ENCODE measurements at places on chromosomes 5 and 9.

- DNase-seq = no peak
Measured at GRCh38 chr9:89497257-89497963, 503 bp downstream of the SEMA4D start.

DNA sequence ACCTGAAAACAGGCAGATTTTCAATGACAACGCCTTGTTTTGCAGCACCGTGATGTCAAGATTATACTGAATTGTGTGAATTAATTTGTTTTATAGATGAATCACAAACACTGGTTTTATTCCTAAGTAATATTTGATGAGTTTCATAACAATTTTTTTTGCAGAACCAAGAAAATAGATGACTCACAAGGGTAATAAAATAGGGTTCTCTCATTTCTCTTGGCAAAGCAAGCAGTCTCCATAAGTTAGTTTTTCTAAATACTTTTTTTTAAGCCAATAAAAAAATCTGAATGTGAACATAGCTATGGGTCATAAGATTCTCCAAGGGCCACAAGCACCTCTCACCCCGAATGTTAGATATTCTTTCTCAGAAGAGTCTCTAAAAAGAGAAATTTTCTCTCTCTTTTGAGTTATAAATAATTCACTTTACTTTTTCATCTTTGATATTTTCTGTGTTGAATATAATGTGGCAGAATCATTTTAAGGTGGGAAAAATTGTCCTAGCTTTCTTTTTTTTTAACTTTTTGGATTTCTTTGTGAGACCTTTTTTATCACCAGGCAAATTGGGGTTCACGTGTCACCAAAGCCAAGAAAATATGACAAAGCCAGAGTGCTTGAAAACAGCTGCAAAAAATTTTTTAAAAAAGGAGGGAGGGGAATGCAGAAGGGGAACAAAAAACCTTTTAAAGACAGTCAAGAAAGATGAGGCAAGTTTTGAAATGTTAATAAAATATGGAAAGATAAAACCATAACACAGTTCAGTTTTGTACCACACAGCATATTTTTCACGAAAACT lies 174.6 kb upstream of the DAPK1 start:
- no peak for DNase-seq

DNA sequence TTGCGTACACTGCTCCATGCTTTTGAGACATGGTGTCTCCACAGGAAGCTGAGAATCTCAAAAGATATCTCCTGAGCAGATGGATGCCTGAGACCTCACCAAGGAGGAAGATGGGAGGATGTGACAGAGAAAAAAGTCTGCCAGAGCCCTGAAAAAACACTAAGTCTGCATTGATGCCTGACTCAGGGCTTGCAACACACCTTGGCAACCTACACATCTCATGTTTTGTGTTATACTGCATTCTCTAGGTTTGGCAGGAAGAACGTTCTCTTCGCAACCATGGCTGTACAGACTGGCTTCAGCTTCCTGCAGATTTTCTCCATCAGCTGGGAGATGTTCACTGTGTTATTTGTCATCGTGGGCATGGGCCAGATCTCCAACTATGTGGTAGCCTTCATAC lies 19.2 kb downstream of the SLC22A4 start:
- DNase-seq = no peak

GRCh38 chr5:172943283-172943841 lies 15.9 kb upstream of the RPL26L1 start:
- peak; percentile 61 for DNase-seq

GRCh38 chr9:136881691-136882108 lies 4.6 kb upstream of the TRAF2 start:
- no peak for DNase-seq

DNA sequence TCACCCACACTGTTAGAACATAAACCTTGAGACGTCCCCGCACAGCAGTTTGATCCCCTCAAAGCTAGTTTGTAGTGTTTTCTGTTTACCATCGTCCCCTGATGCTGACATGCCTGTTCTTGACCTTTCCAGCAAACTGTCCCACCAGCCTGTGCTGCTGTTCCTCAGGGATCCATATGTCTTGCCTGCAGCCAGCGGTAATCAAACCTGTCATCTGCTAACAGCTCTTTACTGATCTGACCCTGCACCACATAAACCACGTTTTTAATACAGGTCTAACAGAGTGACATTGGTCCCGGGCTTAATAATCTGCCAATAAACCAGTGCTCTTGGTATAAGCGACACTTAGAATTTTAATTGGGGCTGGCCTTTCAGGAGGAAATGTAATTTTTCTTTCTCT lies 34.7 kb downstream of the PPIC start:
- no peak for DNase-seq

DNA sequence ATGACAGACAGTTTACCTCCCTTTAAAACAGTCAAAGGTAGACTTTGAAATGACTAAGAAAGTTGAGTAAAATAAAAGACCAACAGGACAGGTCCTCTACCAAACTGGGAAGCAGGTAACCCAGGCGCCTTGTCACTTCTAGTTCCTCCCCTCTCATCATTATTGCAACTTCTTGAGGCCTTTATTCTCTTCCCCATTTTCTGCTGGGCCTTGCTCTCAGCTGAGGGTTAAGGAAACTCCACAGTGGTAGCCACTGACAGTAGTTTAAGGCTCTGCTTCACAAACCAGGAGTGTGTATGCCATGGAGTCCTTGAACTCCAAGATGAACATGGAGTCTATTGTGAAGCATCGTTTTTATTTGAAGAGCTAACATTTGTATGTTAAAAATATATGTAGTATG lies 36.9 kb upstream of the TCERG1 start:
- no peak for DNase-seq

DNA sequence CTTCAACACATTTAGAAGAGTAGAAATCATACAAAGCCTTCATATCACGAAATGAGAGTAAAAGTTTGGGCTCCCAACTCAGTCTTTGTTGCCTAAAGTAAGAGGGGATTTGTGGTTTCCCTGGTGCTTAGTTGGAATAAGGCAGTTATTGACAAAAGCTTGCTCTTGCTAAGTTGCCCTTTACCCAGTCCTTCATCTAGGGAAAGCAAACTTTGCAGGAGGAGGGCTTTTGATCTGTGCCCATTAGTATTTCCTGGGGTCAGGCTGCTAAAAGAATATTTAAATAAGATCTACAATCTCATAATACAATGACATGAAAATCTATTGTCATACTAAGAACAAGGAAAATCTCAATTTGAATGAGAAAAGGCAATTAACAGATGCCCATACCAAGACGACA lies 84.1 kb upstream of the ACO1 start:
- no peak for DNase-seq

DNA sequence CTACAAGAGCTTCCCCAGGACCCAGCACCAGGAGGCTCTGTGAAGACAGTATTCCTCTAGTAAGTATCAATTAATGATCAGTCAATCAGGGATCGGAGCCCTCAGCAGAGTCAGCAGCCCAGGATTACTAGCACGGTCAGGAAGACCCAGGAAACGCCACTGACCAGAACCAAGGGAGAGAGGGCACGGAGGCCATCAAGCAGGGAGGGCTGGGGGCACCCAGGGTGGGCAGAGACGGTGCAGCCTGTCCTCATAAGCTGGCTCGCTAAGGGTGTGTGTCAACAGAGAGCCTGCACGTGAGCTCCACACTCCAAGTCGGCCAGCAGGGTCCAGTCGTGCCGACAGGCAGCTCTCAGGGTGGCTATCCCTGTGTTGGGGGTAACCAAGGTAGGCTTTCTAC lies 29.0 kb downstream of the VAV2 start:
- no peak for DNase-seq

- no peak for DNase-seq
Measured at GRCh38 chr5:17346811-17347210, 129.4 kb downstream of the BASP1 start.

- no peak for DNase-seq
Measured at GRCh38 chr9:126681336-126681735, 67.6 kb downstream of the LMX1B start.

DNA sequence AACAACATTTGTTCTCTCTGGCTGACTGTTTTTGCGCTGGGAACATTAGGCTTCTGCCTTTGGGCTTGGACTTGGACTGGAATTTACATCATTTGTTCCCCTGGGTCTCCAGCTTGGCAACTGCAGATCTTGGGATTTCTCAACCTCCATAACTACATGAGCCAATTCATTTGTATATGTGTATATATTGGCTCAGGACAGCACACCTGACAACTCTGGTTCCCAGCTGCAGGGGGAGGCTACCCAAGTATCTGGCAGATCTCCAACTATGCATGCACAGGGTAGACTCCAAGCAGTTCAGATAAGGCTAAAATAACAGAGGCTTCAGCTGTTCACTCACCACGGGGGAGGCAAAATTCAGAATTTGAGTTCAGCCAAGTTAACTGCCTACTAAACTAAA lies 31.6 kb upstream of the F2RL1 start:
- no peak for DNase-seq

- no peak for DNase-seq
Measured at GRCh38 chr5:96245140-96246091, 187.6 kb downstream of the PCSK1 start.

DNA sequence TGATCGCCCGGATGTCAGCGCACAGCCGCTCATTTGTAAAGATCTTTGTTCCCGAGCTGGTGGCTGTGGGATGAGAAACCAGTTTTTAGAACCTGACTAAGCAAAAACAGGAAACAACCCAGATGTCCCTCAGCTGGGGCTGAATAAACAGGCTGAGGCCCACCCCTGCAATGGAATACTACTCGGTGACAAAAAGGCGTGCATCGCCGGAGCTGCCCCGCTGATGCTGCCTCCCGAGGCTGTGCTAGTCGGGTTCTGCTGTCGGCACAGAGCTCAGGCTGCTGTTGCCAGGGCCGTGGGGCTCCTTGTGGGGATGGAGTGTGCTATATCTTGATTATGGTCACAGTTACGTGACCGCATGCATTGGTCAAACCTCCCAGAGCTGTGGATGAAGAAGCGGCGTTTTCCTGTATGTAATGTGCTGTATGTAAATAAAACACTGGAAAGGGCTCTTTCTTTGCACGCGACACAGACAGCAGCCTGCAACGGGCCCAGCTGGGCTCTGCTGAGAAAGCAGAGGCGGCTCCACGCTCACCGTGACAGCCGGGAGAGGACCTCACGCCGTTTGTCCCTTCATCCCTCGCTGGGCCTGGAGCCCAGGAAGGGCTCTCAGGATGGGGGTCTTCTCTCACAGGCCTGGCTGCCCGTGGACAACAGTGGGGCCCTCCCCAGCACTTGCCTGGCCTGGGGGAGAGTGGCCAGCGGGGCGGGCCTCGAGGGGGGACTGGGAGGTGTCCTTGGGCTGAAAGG lies 51.5 kb upstream of the RNU6ATAC start:
- DNase-seq = peak; percentile 65

GRCh38 chr9:83669067-83669466 lies 38.7 kb downstream of the UBQLN1 start:
- no peak for DNase-seq

- no peak for DNase-seq
Measured at GRCh38 chr5:133234911-133235310, 183.1 kb downstream of the HSPA4 start.

DNA sequence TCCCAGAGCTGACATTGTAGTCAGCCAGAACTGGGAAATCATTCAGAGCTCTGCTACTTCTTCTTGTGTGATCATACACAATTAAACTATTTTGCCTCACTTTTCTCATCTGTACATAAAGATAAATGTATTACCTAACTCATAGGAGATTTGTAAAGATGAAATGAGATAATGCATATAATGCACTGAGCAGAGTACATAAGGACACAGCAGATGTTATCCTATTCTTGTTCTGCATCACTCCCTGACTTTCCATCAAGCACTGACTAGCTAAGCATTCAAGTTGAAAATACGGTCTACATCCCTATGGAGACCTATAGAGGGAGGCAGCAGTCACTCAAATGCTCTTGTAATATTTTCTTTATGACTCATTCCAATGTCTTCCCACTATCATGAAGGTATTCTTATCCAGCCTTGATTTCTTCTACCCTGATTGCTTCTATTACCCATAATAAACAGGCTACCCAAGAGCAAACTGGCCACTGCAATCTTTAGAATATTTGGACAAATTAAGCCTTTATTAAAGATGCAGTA lies 16.3 kb upstream of the PRR16 start:
- DNase-seq = no peak

- no peak for DNase-seq
Measured at GRCh38 chr5:87827539-87827938, 414.8 kb upstream of the CCNH start.

- peak; percentile 19 for DNase-seq
Measured at GRCh38 chr5:170132269-170132975, 26.7 kb downstream of the FOXI1 start.

GRCh38 chr5:147968855-147969254 lies 62.5 kb upstream of the C5orf46 start:
- no peak for DNase-seq

DNA sequence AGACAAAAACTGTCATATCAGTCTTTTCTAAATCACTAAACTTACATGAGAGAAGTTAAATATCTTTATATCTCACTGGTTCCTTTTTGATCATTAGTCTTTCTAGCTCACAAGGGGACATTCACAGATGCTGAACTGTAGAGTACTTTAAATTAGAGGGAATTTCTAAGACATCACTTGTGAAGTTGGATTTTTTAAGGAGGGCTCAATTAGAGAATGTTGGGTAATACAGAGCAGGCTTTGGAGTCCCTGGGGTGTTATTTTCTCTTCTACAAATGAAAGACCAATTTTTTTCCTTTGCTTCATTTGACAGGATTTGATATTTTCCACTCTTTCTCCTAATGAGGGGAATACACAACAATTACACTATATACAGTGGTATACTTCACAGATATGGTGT lies 48.6 kb upstream of the SPDL1 start:
- no peak for DNase-seq

DNA sequence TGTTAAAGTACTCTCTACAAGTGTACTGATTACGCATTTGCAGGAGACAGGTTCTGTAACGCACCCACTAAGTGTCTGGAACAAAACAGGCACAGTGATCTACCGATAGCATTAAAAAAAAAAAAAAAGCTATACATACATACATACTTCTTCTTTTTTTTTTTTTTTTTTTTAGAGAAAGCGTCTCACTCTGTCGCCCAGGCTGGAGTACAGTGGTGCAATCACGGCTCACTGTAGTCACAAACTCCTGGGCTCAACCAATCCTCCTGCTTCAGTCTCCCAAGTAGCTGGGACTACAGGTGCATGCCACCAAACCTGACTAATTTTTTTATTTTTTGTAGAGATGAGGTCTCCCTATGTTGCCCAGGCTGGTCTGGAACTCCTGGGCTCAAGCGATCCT lies 7.6 kb downstream of the KIF24 start:
- DNase-seq = no peak

- no peak for DNase-seq
Measured at GRCh38 chr5:149419859-149420544, 40.9 kb upstream of the IL17B start.

DNA sequence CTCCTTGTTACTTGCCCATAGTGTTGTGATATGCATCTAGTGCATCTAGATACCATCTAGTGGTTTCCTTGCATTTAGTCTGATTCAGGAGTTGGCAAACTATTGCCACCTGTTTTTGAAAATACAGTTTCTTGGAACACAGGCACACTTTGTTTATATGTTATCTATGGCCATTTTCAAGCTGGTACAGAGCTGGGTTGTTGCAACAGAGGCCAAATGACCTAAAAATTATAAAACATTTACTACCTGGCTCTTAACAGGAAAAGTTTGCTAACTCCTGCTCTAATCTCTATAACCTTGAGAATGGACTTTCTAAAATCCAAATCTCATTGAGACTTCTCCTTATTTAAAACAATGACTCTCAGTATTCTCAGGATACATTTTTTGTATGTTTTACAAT lies 19.4 kb upstream of the FBXO38 start:
- DNase-seq = no peak

Data from BJ (cell line).